CD4-positive, alpha-beta T cell treated with Interleukin-12 subunit alpha and Interleukin-12 subunit beta, for 1 hour (primary cell): ENCODE measurements at places on chromosomes 12 and 14.
A peak's percentile ranks its signal among the peaks of the same experiment; 100 is the strongest.

DNA sequence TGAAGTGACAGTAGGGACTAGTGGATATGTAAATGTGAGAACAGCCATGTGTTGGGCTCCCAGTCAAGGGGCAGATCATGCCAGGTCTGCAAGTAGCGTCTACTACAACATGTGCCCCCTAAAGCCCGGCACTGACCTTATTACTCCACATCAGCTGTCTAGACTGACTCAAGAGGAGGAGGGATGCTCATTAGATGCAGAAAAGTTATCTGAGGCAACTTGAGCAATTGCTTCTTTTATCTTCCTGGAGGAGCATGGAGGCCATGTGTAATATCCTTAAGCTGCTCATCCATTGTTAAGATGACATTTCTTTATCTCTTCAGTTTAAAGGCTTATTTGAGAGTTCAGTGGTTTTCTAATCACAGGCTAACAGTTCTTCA, 404.7 kb upstream of the FLRT2 start:
- no peak for DNase-seq

DNA sequence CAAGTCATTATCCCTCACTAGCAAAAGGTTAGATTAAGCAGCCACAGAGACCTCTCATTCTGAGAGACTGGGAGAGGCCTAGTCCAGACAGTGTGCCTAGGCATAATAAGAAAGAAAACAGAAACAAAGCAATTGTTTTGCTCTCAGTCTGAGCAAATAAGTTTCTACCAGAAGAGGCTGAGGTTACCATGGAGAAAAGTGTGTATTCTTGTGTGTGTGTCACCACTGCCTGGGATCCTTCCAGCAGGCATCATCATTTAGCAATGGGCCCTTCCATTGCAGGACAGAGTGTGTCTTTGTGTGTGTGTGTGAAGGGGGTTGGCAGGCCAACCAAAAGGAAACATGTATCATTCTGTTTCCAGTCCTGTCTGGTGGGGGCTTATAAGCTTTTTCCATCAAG, 3.7 kb downstream of the EFS start:
- no peak for DNase-seq

- DNase-seq, result peak; percentile 11
Observed at GRCh38 chr14:76456200-76456599, 80.3 kb downstream of the ESRRB start.

- DNase-seq, result no peak
Observed at GRCh38 chr14:95541932-95542930, 7.4 kb downstream of the GLRX5 start.

DNA sequence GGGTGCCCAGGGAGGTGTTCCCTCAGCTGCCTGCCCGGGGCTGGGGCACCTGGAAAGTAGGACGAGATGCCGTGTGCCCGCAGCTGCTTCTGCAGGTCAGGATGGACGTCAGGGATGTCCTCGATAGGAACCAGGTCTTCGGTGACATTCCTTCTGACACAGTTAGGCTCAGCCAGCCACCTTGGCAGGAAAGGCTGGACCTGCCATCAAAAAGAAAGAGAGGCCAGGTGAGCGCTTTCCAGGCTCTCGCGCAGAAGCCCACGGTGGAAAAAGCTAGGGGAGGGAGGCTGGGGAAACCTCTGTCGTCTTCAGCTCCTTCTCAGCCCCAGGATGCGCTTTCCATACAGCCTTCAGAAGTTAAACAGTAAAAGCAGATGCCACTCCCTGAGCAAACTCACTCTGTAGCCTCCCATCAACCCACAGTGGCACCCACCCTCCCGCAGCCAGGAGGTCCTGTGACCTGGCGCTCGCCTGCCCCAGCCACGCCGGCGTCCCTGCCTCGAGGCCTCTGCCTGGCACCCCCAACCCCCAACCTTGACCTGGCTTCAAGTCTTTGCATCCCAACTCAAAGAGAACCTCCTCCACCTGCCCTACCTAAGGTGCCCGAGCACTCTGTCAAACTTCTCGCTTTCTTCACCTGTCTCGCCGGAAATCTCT, 1.3 kb downstream of the DDX51 start:
- DNase-seq, result no peak

DNA sequence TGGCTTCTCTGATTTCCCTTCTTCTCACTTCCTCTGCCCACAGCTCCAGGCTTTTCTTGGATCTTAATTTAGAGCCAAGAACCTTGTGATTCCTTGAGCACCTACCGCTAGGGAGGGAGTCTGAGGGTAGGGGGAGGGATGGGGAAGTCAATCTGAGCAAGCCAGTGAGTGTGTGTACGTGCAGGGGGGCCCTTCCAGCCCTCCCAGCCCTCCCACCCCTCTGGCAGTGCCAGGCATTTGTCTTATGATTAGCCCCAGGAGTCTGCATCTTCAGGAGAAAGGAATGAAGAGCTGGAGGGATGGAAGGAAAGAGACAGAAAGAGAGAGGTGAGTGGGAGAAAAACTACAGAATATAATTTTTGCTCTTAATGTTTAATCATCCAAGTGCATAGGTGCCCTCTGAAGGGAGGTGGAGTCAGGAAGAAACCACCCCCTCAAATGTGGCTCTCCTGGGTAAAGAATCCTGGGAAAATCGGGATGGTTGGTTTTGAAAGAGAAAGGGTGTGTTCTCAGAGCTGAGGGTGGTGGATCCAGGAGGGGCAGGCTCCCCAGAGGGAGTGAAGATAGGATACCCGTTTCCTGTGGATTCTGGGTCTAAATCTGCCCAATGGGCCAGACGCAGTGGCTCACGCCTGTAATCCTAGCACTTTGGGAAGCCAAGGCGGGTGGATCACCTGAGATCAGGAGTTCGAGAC, 2.1 kb downstream of the PIANP start:
- DNase-seq, result no peak

DNA sequence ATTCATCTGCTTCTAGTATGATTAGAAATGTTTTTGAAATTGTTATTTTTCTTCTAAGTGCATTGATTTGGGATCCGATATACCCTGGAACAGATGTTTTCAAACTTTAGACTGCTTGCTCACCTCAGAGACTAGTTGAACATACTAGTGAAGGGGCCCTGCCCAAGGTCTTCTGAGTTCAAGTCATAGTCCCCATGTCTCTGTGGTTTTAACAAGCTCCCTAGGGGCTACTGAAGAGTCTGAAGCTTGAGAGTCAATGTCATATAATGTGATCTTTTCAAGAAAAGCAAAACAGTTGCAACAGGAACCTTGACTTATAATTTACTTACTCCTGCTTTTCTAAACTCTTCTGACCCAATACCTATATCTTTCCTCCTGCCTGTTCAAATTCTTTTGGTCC, 7.5 kb upstream of the UBE2N start:
- no peak for DNase-seq

- no peak for DNase-seq
Observed at GRCh38 chr12:119949594-119949993, 39.4 kb upstream of the BICDL1 start.

GRCh38 chr14:77985211-77985615, 185.0 kb upstream of the NRXN3 start:
- no peak for DNase-seq

DNA sequence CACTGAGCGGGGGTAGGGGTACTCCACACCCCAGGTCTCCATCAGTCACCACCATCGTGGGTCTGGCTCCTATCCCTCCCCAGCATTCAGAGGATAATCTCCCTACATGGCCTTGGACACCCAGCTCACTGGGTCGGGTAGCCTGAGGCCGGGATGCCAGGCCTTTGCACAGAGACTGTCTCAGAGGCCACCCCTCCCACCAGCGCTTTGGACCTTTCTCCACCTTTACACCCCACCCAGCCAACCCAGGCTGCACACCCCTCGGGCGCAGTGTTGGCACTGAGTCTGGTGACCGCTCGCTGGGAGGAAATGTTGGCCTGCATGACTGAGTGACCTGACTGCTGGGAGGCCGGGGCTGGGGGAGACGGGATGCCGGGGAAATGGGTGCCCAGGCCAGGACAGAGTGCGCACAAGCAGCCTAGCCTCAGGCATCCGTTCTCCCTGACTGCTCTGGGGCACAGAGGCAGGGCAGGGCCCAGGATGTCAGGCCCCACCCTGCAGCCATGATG, 10.6 kb upstream of the LBHD2 start:
- no peak for DNase-seq

DNA sequence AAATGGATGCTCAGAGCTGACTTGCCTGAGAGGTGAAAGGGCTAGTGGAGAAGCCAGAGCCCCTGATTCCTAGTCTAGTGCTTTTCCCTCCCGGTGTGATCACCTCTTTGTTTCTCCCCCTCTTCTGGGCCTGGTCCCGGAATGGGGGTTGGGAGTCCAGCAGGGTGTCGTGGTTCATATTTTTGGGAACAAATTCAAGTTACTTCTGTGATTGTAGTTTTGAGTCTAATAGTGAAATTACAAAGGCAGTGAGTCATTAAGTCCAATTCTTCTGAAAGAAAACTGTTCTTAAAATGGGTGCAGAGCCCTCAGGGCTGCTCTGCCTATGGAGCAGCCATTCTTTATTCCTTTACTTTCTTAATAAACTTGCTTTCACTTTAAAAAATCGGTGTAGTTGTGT, 7.6 kb downstream of the SUSD6 start:
- no peak for DNase-seq
